ENCODE measurements at places on chromosomes 3 and 15.

DNA sequence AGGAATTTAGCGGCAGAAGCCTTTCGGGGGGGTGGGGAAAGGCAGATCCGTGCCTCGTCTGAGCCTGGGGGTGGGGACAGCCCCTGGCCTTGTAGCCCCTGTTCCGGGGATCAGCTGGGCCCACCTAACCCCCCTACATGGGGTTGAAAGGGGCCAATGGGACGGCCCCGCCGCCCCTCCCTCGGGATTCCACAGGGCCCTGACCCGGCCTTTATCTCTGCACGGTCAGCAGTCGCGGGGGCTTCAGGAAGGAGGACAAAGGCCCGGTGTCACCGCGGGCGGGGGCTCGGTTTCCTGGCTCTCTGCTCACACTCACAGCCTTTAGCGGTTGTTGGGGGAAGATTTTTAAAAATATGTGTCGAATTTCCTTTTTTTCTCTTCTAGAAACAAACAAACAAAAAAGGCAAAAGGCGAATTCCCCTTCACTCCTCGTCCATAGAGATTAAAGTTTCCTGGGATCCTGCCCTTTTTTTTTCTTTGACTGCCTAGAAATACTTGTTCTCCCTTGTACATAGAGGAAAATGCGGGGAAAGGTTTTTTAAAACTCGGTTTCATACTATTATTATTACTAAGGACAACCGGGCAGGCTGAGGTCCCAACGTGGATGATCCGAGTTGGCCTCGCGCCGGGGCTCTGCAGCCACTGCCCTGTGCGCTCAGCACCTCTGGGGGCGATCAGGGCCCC lies 7.9 kb downstream of the FOXL2 start:
- no peak for DNase-seq

DNA sequence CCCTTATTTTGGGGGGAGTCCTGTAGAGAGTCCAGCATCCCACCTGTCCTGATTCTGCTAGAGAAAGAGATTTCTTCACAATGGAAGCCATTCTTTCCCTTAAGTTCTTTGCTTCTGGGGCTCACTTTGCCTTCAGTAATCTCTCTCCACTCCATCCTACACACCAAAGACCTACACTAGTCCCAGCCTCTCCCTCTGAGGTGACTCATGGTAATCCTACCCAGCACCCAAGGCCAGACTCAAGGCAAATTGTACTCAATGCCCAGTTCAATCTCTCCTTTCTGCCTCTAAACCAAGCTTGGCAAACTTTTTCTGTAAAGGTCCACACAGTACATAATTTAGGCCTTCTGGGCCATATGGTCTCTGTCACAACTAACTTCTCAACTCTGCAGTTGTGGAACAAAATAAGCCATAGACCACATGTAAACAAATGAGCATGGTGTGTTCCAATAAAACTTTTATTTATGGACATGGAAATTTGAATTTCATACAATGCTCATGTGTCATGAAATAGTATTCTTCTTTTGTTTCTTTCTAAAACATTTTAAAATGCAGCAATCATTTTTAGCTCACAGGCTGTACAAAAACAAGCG lies 72.5 kb downstream of the MRPL46 start:
- no peak for DNase-seq

DNA sequence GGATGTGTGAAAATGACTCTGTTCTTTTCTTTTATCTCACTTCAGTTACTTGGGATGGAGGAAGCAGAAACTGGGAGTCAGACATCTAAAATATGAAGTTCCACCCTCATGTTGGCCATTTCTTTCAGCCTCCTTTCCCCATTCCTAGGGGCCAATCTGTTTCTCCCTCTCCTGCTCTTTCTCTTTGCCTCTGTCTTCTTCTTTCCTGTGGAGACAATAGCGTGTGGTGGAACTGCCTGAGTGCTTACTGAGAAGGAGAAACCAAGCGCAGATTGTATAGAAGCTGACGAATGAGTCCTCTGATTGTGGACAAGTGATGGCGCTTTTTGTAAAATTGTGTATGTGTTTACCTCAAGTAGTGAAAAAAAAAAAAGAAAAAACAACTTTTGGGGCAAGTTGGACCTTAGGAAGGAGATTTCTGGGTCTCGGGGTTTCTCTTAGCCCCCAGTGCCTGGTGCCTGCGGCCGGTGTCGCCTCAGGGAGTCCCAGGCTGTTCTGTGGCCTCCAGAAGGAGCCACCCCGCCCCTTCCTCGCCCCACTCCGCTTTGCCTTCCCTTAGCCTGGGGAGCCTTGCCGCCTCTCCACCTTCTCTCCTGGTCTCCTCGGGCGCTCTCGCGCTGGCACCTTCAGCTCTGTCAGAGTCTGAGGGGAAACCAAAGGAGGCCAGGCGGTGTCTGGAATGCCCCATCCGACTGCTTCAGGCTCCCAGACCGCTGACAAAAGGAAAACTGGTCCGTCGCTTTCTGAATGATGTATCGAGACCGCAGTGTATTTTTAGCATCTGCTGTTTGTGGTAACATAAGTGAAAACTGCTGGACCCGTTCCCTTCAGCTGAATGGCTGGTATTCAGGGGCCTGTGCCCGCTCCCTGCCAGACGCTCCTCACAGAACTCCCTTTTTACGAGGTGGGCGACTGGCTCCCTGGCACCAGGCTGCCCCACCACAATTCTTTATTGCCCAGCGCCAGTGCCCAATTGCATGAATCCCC lies 30.1 kb downstream of the SCG5 start:
- no peak for DNase-seq

GRCh38 chr3:148730676-148731075 lies 33.0 kb downstream of the AGTR1 start:
- DNase-seq, result no peak

DNA sequence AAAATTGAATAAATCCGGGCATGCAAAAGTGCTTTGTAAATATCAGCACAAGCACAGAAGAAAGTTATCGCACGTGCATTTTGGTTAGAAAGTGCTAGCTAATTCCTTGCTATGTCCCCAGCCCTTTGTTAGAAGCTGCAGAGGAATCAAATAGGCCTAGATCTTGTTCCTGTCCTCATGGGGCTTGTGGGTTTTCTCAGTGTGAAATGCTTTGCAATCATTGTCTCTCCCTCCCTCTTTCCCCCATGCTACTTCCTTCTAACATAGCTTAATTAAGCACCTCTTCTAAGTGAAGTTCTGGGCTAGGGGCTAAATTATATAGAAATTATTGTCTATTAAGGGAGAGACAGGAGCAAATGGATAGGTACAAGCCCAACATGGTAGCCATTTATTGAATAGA lies 271.7 kb downstream of the RPLP1 start:
- DNase-seq, result no peak

GRCh38 chr3:85790445-85791030 lies 831.7 kb downstream of the CADM2 start:
- no peak for DNase-seq

DNA sequence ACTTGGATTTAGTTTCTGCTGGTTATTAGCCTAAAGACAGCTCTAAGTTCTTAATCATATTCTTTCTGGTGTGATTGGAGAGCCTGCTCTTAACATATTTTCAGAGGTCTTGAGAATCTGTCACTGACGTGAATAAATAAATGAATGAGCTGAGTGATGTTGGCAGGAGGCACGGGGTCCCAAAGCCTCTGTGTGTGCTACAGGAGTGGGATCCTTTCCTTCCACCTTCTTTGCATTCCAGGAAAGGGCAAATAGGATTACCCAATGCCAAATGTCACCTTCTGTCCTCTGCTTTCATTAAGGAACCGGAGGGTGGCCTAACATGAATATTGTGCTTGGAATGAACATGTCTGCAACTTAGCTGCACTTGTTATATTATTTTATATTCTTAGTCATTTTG lies 53.1 kb downstream of the CD47 start:
- no peak for DNase-seq

- DNase-seq, result no peak
These were observed 304.0 kb upstream of the CBLB start for GRCh38 chr3:106172780-106173179.

- peak; percentile 24 for DNase-seq
These were observed 1.2 kb downstream of the MEX3B start for GRCh38 chr15:82044373-82045178.

- no peak for DNase-seq
These were observed 143.2 kb upstream of the UMPS start for GRCh38 chr3:124587053-124587408.

DNA sequence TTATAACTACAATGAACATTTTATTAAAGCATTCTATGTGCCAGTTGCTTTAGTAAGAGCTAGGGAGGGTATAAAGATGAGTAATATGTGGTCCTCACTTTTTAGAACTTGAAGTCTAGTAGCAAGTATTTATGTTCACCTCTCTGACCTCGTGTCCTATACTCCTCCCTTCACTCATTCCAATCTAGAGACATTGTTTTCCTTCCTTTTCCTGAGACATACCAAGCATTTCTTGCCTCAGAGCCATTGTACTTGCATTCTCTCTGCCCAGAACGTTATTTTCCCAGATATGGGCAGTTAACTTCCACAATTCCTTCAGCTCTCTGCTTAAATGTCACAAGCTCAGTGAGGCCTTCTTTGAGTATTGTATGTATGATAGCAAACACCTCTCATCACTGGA lies 408.6 kb downstream of the PDCD6IP start:
- no peak for DNase-seq

DNA sequence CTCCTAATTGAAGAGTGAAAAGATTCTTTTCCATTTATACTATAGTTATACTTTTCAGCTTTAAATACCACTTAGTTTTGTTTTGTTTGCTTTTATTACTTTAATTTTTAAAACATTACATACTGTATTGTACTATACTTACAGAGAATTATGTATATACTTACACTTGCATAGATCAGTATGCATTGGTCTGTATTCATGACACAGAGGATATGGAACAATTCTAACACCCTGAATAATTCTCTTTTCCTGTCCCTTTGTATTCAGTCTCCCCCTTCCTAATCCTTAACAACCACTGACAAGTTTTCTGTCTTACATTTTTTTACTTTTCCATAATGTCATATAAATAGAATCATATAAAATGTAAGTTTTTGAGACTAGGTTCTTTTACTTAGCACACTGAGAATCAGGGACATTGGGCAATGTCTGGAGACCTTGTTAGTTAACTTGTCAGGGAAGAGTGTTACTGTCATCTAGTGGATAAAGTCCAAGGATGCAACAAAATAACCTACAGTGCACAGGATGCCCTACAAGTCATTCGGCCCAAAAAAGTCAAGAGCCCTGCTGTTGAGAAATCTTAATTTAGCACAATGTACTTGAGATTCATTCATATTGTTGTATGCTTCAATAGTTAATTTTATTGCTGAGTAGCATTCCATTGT lies 95.7 kb upstream of the MCTP2 start:
- DNase-seq, result no peak

DNA sequence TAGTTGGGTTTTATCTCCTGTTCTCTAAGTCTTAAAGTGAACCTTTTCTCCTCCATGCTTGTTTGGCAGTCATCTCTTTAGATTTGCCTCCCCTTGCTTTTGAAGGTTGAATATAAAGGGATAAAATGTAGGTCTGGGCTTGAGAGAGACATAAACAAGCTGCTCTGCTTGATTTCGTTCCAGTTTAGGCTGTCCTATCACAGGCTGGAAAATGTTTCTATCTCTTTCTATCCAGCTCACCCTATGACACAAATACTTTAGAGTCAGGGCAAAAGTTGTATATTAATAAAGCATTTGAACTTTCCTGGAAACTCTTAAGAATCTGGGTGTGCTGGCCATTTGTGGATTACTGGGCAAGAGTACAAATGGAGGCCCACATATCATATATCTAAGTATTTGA lies 29.5 kb upstream of the ZBBX start:
- DNase-seq, result no peak

GRCh38 chr3:70861234-70861633 lies 548.8 kb upstream of the MDFIC2 start:
- DNase-seq, result no peak

GRCh38 chr3:177811112-177811511 lies 613.8 kb upstream of the TBL1XR1 start:
- DNase-seq, result peak; percentile 21

- DNase-seq, result peak; percentile 32
These were observed 55.0 kb downstream of the RHCG start for GRCh38 chr15:89441295-89441812.

DNA sequence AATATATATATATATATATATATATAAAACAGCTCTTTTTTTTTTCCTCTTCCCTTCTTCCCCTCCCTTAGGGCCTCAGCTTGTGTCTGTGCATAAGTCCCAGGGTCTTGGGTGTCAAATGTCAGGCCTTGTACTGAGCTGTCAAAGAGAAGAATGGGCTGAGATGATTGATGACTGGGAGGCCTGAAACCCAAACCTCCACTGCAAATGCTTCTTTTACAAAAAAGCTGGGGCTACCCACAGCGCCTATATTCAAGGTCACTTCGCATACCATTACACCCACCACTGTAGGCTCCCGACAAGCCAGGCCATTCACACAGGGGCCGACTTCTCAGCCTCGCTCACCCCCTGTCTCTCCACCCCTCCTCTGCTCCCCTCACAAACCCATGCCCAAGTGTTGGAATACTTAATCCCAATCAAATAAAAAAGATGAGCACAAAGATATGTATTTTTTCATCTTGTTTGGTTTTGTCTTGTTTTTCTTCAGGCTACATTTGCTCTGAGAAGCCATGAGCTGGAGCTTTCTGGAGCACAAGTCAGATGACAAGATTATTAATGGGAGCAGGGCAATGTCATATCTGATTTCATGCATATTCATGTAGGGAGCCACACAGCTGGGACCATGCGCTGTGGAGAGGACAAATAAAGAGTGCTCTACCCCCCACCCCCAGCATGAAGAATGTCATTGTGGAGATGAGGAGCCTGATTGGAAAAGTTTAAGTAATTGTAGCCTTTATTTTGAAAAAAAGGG lies 614.4 kb upstream of the NR2F2 start:
- no peak for DNase-seq

- no peak for DNase-seq
These were observed 3.7 kb upstream of the RPP25 start for GRCh38 chr15:74960286-74960685.

- DNase-seq, result peak; percentile 50
These were observed 127.4 kb upstream of the ABHD17C start for GRCh38 chr15:80567721-80568157.

- DNase-seq, result no peak
These were observed 55.9 kb upstream of the SLC6A1 start for GRCh38 chr3:10936686-10937085.

GRCh38 chr3:143693506-143693905 lies 154.8 kb downstream of the SLC9A9 start:
- no peak for DNase-seq

GRCh38 chr15:48432688-48433087 lies 101.5 kb downstream of the DUT start:
- DNase-seq, result no peak

DNA sequence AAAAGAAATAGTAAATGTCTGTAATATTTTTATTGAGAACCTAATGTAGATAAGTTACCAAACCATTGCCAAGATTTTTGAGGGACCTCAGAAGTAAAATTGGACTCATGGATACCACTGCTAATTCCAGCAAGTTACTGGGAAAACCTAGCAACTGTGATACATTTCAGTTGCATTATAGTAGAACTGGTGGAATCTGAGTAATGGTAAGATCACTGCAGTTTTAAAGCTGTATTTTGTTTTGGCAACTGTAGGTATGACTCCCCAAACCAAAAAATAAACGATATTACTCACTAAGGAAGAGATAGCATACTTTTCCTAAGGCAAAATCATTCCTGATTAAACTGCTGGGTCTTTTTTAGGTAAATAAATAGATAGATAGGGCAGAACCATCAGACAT lies 54.0 kb downstream of the ARMC8 start:
- DNase-seq, result no peak

All from inflammatory macrophage treated with lipopolysaccharide for 1 hour (primary cell).